ENCODE measurements at places on chromosomes 2 and 18. TPM values are rescaled to one million over a fixed set of nuclear protein-coding genes. Genes with fewer than 3 reads are reported as not detected.

DNA sequence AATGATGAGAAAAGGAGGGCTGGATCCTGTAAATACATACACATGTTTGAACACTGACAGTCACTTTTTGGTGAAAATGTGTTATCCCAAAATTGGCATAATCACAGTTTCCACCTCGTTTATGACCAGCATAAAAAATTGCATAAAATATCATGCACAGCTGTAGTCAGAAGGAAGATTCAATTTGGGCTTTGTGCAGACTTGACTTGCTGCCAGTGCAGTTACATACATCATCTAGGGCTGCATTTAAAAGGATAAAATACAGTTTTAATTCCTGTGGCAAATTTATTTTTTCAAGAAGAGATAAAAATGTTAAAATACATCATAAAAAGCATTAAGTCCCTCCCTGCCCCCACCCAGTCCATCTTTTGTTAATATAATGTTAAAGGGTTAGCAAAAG, 103.8 kb downstream of the VWC2L start:
- DNase-seq: no peak

DNA sequence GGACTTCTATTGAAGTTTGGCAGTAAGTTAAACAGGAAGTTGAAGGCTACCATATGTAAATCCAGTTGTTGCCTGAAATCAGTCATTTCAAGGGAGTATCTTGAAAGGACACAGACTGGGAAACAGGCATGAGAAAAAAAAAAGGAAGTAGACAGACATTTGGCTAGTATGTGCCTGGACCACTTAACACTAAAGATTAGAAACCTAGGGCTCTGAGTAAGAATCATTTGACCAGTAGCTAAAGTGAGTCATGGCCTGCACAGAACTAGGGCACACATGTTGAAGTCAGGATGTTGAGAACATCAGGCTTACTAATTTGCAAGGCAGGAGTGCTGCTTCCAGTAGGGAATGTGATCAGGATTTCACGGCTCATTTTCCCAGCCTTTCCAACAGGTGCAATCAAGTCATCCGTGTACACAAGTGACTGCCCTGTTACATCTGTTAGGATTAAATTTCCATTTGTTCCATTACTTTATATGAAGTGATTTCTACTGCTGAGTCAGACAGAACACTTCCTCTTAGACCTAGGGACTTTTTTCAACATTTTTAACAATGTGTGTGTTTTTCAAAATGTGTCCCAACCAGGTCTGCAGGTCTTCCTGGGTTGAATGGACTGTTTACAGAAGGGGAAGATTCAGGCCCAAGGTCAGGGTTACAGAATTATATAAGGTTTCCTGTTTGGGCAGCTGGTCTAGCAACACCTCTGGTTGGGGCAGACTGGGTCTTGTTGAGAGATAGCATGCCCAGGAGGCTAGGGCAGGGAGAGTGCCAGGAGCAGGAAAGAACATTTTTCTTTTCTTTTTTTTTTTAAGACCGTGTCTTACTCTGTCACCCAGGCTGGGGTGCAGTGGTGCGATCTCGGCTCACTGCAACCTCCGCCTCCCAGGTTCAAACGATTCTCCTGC, 145.6 kb downstream of the TGIF1 start:
- DNase-seq: peak; percentile 43

DNA sequence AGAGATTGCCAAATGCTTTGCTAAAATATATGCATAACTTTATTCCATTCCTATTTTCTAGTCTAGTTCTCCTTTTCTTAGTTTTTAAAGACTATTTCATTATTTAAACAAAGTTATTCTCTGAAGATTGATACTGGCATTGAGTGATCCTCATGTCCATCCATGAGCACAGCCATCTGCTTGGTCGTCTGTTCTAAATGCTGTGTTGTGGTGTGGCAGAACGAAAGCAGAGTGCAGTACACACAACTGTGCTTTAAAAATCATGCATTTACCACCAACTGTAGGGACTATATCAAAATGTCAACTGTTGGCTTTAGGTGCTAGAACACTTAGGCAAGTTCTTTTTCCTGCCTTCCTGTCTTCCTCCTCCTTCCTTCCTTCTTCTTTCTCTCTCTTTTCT, 226.6 kb downstream of the ACKR3 start:
- DNase-seq: no peak

- DNase-seq: no peak
Observed at GRCh38 chr2:26590508-26590907, 50.7 kb downstream of the CIB4 start.

- DNase-seq: no peak
Observed at GRCh38 chr2:239467956-239468490, 67.2 kb upstream of the HDAC4 start.

Gene SF3B6
- total RNA-seq: 124 TPM

Gene NT5C1B
- total RNA-seq: not detected
